Kidney (tissue), 22 donors: ENCODE measurements at places on chromosomes 13 and 19. TPM values are rescaled to one million over a fixed set of nuclear protein-coding genes. Genes with fewer than 3 reads are reported as not detected.

DNA sequence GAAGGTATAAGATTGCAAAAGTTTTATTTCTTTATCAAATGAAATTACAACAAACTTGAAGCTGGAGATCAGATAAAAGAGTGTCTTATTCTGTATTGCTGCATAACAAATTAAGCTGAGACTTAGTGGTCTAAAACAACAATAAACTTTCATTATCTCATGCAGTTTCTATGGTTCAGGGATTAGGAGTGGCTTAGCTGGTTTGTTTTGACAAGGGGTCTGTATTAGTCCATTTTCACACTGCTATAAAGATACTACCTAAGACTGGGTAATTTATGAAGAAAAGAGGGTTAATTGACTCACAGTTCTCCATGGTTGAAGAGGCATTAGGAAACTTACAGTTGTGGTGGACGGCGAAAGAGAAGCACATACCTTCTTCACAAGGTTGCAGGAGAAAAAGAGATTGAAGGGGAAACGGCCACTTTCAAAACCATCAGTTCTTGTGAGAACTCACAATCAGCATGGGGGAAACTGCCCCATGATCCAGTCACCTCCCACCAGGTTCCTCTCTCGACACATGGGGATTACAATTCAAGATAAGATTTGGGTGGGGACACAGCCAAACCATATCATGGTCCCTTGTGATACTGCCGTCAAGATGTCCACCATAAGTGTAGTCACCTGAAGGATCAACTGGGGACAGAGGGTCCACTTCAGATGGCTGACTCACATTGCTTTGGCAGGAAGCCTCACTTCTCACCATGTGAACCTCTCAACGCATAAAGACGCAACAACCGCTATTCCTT, 97.8 kb downstream of the RNF17 start:
- DNase-seq: no peak
- no peaks in the 10 kb centered on the region for H3K27me3 ChIP-seq
- no peaks in the 10 kb centered on the region for H3K4me1 ChIP-seq
- H3K4me3 ChIP-seq: no peak overlapping the region
- H3K36me3 ChIP-seq: no peaks in the 10 kb centered on the region

The NAPSA gene
- polyA plus RNA-seq: 268 TPM

The SMIM44 gene
- not detected for polyA plus RNA-seq

DNA sequence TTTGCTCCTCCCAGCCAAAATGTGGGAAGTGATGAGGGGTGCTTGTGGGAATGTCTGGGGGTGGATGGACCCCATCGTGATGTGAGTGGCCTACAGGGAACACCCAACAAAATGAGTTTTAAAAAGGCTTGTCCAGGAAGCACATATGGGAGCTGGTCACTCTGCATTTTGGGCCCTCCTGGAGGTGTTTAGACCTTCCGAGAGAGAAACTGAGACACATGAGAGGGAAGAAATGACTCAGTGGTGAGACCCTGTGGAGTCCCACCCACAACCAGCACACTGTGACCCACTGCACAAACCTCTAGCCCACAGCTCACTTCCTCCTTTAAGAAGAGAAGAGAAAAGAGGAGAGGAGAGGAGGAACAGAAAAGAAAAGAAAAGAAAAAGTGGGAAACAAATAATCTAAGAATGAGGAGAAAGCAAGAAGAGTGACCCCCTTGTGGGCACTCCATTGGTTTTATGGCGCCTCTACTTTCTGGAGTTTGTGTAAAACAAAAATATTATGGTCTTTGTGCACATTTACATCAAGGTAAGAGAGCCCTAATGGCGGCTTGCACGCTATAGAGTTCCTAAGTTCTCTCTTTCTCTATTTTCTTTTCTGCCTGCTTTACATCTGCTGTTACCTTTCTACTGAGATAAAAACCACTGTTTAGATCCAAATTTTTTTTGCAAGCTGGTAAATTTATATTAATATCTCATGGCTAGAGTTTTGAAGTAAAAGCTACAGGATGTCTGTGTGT, 13.3 kb upstream of the LILRB1 start:
- no peak overlapping the region for H3K4me3 ChIP-seq
- DNase-seq: no peak
- no peak overlapping the region for H3K27ac ChIP-seq
- H3K36me3 ChIP-seq: no peaks in the 10 kb centered on the region
- no peaks in the 10 kb centered on the region for H3K4me1 ChIP-seq

The MAB21L1 gene
- 0.17 TPM for polyA plus RNA-seq

DNA sequence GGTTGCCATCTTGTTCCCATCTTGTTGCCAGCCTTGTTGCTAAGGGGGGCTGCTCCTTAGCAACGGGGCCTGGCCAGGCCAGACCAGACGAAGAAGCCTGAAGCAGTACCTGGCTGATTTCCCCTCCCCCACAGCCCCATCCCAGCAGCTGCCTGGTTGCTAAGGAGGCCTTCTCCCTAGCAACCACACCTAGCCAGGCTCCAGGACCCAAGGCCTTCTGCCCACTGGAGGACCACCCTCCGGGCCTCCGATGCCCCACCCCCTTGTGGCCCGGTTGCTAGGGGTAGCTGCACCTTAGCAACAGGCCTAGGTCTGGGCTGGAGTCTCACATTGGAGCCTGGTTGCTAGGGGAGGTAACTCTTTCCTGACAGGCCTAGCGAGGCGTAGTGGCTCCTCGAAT, 3.9 kb downstream of the PRRG2 start:
- no peak overlapping the region for H3K4me3 ChIP-seq
- no peaks in the 10 kb centered on the region for H3K4me1 ChIP-seq
- no peaks in the 10 kb centered on the region for H3K27me3 ChIP-seq
- DNase-seq: no peak

The REEP6 gene
- 60.0 TPM for polyA plus RNA-seq

The LGALS14 gene
- not detected for polyA plus RNA-seq

The KLK14 gene
- not detected for polyA plus RNA-seq

The FGF21 gene
- polyA plus RNA-seq: not detected

The COL5A3 gene
- 0.97 TPM for polyA plus RNA-seq

DNA sequence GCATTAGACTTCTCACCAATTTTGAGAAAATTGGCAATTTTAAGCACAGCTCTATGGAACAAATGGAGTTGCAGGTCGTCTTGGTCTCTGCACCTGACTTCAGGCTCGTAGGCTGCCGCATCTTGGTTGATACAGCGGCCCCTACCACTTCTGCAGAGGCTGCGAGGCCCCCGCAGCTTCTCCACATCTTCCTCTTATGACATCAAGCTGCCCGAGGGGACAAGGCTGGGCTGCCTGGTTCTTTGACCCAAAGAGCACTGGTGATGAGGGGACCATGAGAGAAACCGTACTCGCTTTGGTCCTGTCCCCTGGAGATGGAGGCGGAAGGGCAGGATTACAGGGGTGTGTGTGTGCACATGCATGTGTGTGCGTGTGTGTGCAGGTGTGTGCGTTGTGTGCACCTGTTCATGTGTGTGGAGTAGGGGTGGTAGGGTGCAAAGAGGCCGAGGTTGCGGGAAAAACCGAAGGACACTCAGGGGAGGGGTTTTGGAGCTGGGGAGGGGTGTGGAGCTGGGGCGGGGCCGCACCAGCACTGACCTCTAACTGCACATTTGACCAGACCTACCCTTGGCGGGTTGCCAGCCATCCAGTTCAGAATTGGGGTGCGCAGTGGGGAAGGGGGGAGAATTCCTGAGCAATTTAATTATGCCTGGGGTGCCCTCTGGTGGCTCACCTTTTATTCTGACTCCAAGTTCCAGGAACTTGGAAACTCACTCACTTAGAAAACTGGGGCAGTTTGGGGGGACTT, 65.1 kb upstream of the ARHGEF7 start:
- no peaks in the 10 kb centered on the region for H3K4me1 ChIP-seq
- no peaks in the 10 kb centered on the region for H3K27me3 ChIP-seq
- DNase-seq: no peak
- H3K4me3 ChIP-seq: no peak overlapping the region
- H3K27ac ChIP-seq: no peak overlapping the region

DNA sequence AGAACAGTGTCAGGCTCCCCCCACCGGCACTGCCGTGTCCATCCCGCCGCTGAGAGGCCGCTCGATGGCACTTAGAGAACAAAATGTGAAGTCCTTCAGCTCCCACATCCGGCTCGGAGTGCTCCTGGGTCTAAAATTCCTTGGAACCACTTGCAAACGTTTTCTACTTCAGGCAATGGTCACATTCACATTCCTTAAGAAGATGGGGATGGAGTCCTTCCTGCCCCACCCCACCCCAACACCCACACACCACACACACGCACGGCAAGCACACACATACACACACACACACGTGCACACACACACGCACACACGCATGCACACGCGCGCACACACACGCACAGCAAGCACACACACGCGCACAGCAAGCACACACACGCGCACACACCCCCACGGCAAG, 83.4 kb downstream of the SOX1 start:
- DNase-seq: no peak
- no peaks in the 10 kb centered on the region for H3K36me3 ChIP-seq
- H3K4me1 ChIP-seq: no peaks in the 10 kb centered on the region
- no peak overlapping the region for H3K27ac ChIP-seq
- no peaks in the 10 kb centered on the region for H3K27me3 ChIP-seq

The METTL21C gene
- not detected for polyA plus RNA-seq

DNA sequence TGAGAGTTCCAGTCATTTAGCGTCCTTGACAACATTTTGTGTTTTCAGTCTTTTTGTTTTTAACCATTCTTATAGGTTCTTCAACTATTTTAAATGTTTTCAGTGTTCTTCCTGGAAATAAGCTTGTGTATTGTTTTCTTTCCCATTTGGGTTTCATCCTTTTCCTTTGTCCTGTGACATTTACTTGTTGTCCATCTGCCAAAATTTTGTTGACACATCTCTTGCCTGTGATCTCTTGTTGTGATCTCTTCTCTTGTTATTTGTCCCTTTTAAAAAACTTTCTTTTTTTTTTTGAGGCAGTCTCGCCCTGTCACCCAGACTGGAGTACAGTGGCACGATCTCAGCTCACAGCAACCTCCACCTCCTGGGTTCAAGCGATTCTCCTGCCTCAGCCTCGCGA, 96.5 kb downstream of the PDS5B start:
- no peak overlapping the region for H3K27ac ChIP-seq
- DNase-seq: no peak
- H3K27me3 ChIP-seq: no peaks in the 10 kb centered on the region

- H3K4me3 ChIP-seq: no peak overlapping the region
- H3K27me3 ChIP-seq: no peaks in the 10 kb centered on the region
- H3K36me3 ChIP-seq: no peaks in the 10 kb centered on the region
These were observed 50.3 kb downstream of the GSX1 start for GRCh38 chr13:27842571-27842970.
